Tibial nerve (tissue), 4 donors: ENCODE measurements at places on chromosomes 2 and 18. TPM values are rescaled to one million over a fixed set of nuclear protein-coding genes. Genes with fewer than 3 reads are reported as not detected.

DNA sequence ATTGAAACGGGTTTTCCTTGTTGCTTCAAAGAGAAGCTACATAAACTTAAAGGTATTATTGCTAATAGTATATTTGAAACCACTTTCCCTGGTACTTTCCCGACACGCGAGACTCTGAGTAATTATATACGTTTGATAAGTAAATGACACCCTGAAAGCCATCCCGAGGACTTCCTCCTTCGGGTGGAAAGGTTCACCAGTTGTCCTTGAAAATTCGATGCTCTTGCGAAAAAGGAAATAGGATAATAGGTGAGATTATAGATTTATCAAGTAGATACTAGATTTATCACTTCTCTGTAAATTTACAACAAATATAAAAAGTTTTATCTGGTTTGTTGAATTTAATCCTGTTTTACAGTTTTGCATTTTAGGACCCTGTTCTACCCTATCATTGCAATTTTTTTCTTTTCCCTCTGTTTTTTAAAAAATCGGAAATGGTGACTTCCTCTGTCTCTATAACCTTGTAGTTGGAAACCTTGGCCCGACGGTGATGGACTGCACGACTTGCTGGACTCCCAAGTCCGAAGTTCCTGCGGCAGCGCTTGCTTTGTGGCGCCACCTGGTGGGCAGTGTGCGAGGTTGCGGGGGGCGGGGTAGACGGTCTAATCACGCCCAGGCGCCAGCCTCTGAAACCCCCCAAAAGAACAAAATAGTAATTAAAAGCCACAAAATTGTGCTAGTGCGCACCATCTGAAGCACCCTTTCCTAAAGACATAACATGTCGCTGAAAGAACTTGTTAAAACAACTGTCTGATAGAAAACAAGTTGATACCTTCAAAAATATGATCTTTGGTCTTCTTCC, 972 bp upstream of the DLX2 start:
- DNase-seq = peak; percentile 73
- H3K36me3 ChIP-seq = no peaks in the 10 kb centered on the region
- no peak overlapping the region for H3K27ac ChIP-seq
- no peak overlapping the region for H3K4me3 ChIP-seq
- peaks cover 43% of the 10 kb centered on the region for H3K4me1 ChIP-seq

ITM2C gene
- 80.1 TPM for total RNA-seq

DNA sequence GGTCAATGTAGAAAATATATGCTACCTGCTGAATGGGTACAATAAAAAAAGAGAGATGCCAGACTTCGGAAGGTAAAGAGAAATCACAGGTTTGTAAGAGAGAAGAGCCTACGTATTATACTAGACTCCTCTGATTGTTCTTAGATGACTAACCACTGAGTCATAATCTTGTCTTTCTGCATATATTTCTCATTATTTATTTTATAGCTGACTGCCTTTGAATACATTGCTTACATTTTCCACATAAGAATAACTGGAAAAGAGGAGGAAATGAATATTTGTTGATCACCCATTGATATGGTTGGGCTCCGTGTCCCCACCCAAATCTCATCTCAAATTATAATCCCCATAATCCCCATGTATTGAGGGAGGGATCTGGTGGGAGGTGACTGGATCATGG, 90.3 kb upstream of the RAB27B start:
- peaks cover 8% of the 10 kb centered on the region for H3K4me1 ChIP-seq
- H3K27ac ChIP-seq = no peak overlapping the region
- DNase-seq = no peak
- H3K4me3 ChIP-seq = no peak overlapping the region

C2orf80 gene
- total RNA-seq = not detected

CLEC4F gene
- not detected for total RNA-seq

DSG1 gene
- not detected for total RNA-seq

- no peak for DNase-seq
- no peaks in the 10 kb centered on the region for H3K4me1 ChIP-seq
- peak overlapping the region; percentile 83 for H3K27ac ChIP-seq
Measured at GRCh38 chr2:238597638-238598528, 171.2 kb downstream of the ASB1 start.
